COR-L47 (cell line): ENCODE measurements at places on chromosomes 1 and 21.
A peak's percentile ranks its signal among the peaks of the same experiment; 100 is the strongest.

GRCh38 chr1:32333251-32333963 lies 2.6 kb downstream of the MARCKSL1 start:
- no peak for DNase-seq

DNA sequence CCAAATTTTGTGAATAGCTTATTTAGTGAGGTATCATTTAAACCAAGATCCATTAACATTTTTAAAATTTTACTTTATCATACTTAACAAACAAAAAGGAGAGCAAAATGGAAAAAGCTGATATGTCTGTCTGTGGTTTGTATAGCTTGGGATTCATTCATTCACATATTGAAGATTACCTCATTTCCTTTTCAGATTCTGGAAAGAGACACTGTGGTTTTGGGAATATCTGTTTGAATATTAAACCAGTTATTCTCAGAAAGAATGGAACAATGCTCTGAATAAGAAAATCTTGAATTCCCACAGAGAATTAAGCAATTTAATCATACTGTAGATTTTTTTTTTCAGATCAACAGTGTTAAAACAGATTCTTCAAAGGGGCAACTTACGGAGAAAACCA lies 93.8 kb upstream of the PRDX6 start:
- no peak for DNase-seq

- DNase-seq: no peak
These were observed 84.7 kb downstream of the BRINP2 start for GRCh38 chr1:177255411-177255810.

GRCh38 chr1:24491577-24492360 lies 10.9 kb upstream of the RCAN3 start:
- no peak for DNase-seq

- no peak for DNase-seq
These were observed 31.4 kb upstream of the OLIG2 start for GRCh38 chr21:32994305-32994704.

GRCh38 chr1:156121457-156121856 lies 6.9 kb downstream of the LMNA start:
- DNase-seq: no peak

DNA sequence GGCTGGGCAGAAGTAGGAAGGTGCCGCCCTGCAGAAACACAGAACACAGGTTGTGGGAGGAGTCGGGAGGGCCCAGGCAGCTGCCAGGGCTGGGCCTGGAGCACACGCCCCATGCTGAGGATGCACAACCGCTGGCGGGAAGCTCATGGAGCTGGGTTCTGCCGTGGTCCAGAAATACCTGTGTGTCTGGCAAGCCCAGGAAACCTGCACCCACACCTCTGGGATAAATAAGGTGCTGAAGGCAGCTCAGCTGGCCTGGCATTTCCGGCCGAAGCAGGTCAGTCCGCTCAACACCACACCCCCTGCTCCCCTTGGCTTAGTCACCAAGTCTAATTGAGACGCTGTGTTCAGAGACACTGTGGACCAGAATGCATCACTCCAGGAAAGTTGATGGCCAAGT lies 32.1 kb downstream of the CTNNBIP1 start:
- DNase-seq: peak; percentile 80

DNA sequence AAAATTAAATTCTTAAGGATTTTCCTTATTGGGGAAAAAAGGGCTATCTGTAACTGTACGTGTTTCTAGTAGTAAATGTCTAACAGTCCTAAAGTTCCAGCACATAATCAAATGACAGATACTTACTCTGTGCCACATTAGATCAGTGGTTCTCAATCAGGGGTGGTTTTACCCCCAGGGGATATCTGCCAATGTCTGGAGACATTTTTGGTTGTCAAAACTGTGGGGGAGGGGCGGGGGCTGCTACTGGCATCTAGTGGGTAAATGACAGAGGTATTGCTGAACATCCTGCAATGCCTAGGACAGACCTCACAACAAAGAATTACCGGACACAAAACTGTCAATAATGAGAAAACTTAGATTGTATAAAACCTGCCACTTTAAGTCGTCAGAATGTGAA lies 33.4 kb upstream of the PTPRC start:
- DNase-seq: peak; percentile 12

DNA sequence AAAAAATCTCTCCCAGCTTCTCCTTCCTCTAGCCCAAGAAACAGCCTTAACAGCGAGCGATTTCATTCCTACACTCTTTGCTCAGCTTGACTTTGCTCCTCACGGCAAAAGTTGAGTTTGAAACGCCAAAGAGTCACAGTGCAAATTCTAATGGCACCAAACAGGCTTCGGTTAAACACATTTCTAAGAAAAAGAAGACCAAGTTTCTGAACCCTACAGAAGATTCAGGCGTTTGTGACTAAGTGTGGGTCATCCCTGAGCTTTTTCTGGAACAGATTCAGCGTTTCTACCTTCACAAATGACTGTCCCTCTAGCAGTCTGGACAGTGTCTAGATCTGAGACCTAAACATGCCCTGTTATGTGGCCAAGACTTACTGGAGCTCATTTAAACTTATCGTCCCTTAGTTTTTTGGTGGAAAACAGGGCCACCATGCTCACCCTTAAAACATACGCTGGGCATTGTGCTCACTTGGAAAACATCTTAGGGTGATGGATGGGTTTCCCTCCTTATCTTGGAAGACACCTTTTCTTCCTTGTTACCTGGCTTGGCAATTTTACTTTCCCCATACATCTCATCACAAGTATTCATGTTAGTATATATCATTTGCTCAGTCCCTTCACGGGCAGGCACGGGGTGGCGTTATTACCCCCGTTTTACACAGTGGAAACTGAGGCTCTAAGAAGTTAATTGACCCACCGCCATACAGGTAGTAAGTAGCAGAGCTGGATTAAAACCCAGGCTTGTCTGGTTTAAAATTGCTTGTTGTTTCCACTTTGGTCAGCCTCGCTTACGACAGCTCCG lies 1.0 kb downstream of the C1orf198 start:
- DNase-seq: no peak

DNA sequence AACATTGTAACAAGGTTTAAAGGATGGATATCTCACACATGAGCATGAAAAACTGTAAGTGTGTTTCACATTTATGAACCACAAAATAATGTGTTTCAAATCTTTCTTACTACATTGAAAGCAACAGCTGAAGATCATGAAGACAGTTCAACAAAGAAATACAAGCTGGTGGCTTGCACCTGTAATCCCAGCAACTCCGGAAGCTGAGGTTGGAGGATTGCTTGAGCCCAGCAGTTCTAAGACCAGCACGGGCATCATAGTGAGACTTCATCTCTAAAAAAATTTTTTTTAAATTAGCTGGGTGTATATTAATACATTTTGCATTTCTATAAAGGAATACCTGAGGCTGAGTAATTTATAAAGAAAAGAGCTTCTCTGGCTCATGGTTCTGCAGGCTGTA lies 27.1 kb upstream of the C1orf198 start:
- no peak for DNase-seq

GRCh38 chr1:36321119-36321951 lies 2.1 kb downstream of the EVA1B start:
- DNase-seq: no peak

- DNase-seq: no peak
These were observed 6.1 kb downstream of the SRM start for GRCh38 chr1:11053758-11054137.

- DNase-seq: no peak
These were observed 54.0 kb downstream of the APP start for GRCh38 chr21:26116456-26117011.

DNA sequence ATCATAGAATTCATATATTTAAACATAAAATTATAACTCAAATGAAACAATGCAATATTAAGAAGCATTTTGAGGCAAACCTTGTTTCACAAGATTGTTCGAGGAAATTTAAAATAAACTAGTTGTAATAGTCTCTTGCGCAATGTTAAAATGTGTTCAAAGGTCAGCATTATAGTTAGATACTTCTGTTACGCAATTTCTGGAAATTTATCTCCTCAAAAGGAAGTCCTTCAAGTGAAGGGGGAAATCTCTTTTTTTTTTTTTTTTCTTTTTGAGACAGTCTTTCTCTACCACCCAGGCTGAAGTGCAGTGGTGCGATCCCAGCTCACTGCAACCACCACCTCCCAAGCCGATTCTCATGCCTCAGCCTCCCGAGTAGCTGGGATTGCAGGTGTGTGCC lies 52.1 kb downstream of the FMO4 start:
- DNase-seq: no peak

DNA sequence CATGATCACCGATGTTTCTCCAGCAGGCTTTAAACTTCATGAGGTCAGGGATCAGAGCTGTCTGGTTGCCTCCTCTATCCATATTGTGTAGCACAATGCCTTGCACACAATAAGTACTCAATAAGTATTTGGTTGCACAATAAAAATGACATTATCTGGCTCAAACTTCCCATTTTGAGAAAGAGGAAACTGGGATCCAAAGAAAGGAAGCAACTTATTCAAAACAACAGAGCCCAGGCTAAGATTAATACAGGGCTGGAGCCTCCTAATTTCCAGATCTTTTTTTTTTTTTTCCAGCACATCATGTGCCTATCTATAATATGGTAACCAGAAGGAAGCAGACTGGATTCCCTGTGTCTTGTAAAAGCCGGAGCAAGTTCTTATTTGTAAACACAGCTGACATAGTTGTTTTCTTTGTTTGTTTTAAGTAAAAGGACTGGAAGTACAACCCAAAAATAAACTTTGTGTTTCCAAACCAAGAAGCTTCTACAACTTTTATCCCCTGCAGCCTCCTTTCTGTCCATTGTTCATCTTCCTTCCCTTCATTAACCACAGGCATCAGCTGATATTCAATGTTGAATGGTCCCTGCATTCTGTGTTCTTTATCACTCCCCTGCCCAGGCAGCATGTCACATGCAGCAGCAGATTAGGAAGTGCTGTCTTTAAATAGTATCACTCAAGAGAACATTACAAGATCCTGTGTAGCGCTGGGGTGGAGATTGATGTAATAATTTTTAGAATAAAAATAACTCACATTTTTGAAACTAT lies 71.2 kb upstream of the HOOK1 start:
- DNase-seq: no peak

DNA sequence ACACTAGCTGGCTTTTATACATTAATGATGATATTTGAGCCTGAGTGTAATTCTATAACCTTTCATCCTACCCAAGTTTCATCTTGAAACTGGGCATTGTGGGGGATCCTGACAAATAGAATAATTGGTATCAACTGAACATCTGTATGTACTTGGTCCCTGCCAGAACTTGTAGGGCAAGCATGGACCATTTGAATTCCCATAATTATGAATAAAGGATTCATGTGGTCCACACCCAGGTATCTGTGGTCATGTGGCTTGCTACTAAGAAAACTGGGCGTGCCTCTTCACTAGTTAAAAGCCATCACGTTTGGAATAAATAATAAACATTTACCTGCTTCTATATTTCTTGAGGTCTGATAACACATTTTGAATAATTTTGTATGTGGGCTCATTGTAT lies 20.6 kb upstream of the VTCN1 start:
- DNase-seq: no peak

DNA sequence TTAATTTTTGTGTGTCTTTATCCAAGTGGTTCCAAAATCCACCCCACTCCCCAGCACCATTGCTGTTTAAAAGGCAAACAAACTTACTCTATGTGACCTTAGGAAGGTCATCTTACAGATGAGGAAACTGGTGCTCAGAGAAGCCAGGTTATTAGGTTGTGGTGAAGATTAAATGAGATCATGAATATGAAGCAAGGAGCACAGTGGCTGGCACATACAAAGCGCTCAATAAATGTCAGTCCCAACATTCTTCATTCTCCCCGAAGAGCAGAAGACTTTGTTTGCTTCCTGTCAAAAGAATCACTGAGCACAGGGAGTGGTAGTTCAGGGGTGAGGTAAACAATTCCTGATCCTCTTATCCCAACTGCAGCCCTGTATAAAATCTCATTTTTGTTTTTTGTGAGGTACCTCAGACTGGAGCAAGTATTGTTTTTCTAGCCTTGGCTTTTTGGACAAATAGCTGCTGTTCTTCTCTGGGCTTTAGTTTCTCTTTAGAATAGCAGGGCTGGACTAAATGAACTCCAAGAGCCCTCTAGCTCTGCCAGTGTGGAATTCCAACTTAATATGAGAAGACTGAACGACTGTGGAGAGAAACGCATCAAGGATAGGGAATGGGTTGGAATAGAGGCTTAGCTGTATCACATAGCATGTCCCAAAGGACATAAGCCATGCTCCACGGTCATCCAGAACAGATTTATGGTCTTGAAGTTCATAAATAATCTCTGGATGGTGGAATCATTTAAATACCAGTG lies 455.3 kb upstream of the USP24 start:
- no peak for DNase-seq

DNA sequence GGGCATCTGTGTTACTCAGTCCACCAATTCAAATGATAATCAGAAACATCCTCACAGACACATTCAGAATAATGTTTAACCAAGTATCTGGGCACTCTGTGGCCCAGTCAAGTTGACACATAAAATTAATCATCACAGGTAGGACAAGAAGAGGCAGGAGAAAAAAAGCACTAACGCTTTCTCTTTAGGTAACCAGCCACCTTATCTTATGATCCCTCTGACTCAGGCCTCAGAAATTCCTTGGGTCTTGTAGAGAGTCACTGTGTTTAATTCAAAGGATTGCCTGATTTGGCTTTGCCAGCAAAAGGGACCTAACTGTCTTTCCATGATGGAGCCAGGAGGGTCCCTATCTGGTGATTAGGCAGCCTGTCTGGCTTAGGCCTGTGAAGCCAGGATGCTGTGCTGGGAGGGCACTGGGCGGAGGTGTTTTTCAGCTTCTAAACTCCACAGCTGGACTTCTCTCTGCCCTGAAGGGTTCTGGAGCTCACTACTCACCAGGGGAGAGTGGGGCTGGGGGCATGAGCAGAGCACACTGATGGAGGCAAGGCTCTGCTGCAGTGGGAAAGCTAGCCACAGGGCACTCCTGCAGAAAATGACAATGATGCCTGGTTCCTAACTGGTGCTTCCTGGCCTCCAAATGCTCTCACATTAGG lies 36.4 kb upstream of the STUM start:
- DNase-seq: no peak

DNA sequence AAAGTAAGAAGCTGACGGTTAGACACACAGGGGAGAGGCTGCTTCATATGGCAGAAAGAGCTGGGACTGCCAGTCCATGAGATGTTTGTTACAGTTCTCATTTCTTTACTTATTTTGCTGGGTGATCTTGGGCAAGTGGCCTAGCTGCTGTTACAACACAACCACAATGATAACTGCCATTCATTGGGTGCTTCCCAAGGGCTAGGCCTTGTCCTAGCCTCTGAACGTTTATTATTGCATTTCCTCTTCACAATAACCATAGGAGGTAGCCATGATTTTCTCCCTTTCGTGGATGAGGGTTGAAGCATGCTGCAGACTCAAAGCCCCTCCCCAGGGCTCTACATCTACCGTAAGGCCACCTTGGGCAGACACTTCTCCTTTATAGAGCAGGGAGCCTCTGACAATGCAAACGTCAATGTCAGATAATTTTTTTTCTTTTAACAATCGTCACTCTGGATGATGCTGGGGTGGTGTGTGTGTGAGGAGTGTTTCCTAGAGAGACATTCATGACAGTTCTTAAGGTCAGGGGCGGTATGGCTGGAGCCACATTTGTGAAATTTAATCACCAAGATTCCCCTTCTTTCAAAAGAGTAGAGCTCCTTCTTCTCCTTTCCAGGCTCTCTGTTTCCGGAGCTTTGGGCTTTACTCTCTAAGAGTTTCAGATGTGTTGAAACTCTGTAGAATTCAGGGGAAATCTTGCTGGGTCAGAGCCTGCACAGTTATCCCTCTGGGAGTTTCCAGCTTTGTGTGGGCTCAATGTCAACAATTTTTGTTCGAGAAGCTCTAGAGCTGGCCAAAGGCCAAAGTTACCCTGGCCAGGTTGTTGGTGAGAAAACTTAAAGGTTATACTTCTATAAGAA lies 138.5 kb upstream of the SGIP1 start:
- no peak for DNase-seq
